Esophagus mucosa (tissue), 1 donor: ENCODE measurements at places on chromosomes 13 and 19. TPM values are rescaled to one million over a fixed set of nuclear protein-coding genes. Genes with fewer than 3 reads are reported as not detected.

PPM1N gene
- total RNA-seq: 2.4 TPM

ABCC4 gene
- 4.4 TPM for total RNA-seq

EHD2 gene
- 37.0 TPM for total RNA-seq

SYT3 gene
- not detected for total RNA-seq

GRCh38 chr13:111210544-111211469, 95.7 kb downstream of the ARHGEF7 start:
- ATAC-seq: no peak

- ATAC-seq: no peak
These were observed 21.0 kb upstream of the UFM1 start for GRCh38 chr13:38328699-38329098.

GRCh38 chr13:79349011-79349410, 57.0 kb downstream of the RBM26 start:
- ATAC-seq: no peak
